ENCODE measurements at places on chromosomes 12 and 14. TPM values are rescaled to one million over a fixed set of nuclear protein-coding genes. Genes with fewer than 3 reads are reported as not detected.

IFNG-AS1 gene
- not detected for total RNA-seq

FGF23 gene
- total RNA-seq, result not detected

PPM1H gene
- total RNA-seq, result 5.0 TPM

DNA sequence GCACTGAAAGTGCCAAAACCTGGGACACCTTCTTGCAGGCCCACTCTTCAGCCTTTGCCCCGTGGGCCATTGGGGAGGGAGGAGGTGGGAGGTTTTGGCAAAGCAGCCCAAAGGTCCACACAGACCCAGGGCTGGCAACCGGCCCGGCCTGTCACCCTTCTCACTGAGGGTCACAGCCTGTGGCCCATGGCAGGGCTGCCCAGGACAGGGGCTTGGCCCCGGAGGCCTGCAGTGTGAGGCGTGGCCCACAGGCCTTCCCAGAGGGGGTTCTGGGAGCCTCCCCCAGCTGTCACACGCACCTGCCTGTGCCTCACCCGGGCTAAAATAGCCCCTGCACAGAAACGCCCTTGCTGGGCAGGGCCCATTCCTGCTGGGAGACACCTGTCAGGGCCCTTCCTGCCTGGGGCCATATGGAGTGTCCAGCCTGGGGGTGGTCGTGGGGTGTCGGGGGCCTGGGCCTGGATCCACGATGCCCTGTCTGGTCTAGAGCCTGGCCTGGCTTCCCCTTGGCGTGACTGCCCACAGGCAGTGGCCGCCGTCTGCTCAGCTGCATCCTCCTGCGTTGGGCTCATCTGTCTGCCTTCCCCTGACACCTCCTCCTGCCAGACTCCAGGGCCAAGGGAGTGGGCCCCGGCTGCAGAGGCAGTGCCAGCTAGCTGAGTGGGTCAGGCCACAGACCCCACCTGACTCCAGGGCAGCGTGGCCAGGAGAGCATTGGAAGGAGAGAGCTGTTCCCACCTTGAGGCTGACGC is 19.2 kb downstream of the PACS2 start:
- no peak for DNase-seq

DNA sequence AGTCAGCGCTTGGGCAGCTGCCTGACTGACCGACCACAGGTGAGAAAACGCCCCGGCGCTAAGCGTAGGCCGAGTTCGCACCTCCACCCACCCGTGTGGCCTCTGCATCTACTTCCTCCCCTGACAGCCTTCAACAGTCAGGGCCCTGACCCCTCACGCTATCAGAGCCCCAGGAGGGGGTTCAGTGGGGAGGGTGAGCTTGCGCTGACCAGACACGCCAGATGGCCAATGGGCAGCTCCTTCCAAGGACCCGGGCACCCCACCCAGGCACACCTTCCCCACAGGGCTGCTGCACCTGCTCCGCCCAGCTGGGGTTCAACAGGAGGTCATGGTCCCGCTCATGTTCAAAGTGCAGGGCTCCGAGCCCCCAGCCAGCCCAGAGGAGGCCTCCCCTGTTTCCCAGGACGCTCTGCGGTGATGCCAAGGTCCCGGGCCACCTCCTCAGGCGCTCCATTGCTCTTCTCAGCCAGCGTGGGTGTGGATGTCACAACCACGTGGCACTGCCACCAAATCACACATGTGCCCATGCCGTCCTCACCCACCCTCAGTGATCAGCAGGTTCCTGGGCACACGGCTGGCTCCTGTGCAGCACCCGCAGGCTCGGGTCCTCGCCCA is 48.7 kb upstream of the BCL11B start:
- peak; percentile 32 for DNase-seq

- DNase-seq, result no peak
Observed at GRCh38 chr12:104648756-104649155, 192.0 kb downstream of the CHST11 start.
